Activated T-cell treated with anti-CD3 and anti-CD28 coated beads, Interleukin-2, amount 50 U/mL, for 24 hours (primary cell): ENCODE measurements at places on chromosomes 5 and 9.

- no peak overlapping the region for H3K27ac ChIP-seq
- H3K4me3 ChIP-seq: no peak overlapping the region
- H3K4me1 ChIP-seq: no peaks in the 10 kb centered on the region
- H3K27me3 ChIP-seq: no peaks in the 10 kb centered on the region
Measured at GRCh38 chr9:28661853-28662252, 1088.6 kb upstream of the C9orf72 start.

DNA sequence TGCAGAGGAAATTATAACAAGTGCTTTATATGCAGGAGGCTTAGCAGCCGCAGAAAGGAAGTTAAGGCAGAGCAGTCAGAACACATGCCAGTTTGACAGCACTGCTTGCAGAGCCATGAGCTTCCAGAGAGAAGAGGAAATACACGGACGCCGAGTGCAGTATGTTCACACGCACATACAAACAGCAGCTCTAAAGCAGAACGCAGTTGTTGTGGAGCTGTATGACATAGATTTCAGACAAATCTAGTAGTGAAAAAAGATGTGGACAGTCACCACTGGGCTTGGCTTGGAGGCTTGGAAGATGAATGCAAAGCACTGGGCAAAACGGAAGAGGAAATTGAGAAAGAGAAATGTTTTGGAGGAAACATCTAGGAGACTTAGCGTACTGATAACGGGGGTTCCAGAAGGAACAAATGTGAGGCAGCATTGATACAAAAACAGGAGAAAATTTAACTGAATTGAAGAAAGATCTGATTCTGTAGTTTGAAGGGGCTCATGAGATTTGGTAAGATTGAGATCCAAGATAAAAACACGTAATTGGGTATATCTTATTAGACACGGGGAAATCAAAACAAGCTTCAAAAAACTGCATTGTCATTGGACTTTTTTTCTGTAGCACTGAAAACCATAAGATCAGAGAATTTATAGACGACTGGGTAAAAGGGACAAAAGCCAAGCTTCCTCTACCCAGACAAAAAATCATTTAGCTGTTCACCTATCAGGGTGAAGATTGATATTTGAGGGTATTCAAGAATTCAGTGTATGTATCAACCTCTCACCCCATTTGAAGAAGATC lies 19.6 kb upstream of the ROPN1L start:
- peak overlapping the region; percentile 65 for H3K27ac ChIP-seq
- no peak overlapping the region for H3K4me3 ChIP-seq
- no peak for DNase-seq
- H3K36me3 ChIP-seq: peaks cover 98% of the 10 kb centered on the region
- H3K4me1 ChIP-seq: peaks cover 50% of the 10 kb centered on the region

- no peaks in the 10 kb centered on the region for H3K36me3 ChIP-seq
- H3K27me3 ChIP-seq: no peaks in the 10 kb centered on the region
Measured at GRCh38 chr9:61666310-61666709, 476.5 kb downstream of the SPATA31A7 start.

DNA sequence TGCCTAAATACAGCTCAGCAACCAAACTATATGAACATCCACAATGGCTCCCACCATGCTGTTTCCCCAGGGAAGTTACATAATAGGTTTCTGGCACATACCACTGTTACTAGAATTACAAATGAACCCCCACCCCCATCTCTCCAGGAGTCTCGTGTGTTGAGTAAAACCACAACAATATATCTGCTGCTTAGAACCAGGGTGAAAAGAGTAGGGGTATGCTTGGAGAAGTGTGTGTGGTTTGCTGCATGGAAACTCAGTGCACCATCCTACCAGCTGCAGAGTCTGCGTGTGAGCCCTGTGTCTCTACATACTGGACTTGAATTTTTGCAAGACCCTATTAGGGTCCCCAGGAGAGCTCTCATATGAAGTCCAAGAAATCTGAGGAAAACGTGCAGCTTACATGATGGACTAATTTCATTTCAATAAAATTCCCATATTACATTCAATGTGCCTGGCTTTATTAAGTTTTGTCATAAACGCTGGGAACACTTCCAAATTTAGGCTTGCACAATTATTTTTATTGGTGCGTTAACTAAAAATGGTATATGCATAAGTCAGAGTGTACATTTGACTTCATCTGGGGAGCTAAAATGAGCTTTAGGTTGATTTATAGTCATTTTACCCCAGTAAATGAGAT lies 104.5 kb upstream of the NFIB start:
- no peak for DNase-seq
- H3K27me3 ChIP-seq: no peaks in the 10 kb centered on the region
- H3K4me3 ChIP-seq: no peak overlapping the region
- H3K27ac ChIP-seq: no peak overlapping the region

GRCh38 chr5:173093606-173094005 lies 37.5 kb downstream of the CREBRF start:
- no peak for DNase-seq
- peaks cover 21% of the 10 kb centered on the region for H3K36me3 ChIP-seq
- H3K4me1 ChIP-seq: peaks cover 59% of the 10 kb centered on the region

DNA sequence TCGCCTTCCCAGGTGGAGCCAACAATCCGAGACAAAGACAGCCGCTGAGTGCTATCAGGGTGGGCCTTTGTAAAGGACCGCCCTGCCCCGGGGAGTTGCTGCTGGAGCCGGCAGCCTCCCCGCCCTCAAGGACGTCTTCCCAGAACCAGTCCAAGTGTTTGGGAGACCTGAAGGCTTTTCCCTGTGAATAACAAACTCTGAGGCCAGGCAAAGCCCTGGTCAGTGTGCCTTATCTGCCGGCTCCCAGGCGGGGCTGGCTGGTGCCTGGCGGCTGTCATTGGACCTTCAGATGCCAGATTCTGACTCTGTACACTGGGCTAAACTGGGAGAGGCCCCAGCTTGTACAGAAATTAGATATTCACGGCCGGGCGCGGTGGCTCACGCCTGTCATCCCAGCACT lies 2.1 kb downstream of the SLC9A3 start:
- no peaks in the 10 kb centered on the region for H3K36me3 ChIP-seq
- no peak for DNase-seq
- H3K4me3 ChIP-seq: no peak overlapping the region
- peaks cover 18% of the 10 kb centered on the region for H3K4me1 ChIP-seq

DNA sequence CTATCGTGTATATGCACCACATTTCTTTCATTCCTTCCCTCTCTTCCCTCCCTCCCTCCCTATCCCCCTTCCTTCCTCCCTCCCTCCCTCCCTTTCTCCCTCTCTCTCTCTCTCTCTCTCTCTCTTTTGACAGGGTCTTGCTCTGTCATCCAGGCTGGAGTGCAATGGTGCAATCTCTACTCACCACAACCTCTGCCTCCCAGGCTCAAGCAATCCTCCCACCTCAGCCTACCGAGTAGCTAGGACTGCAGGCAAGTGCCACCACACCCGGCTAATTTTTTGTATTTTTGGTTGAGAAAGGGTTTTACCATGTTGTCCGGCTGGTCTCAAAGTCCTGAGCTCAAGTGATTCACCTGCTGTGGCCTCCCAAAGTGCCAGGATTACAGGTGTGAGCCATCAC lies 1.1 kb upstream of the ANKS6 start:
- no peak overlapping the region for H3K27ac ChIP-seq
- H3K4me3 ChIP-seq: peak overlapping the region; percentile 15
- H3K27me3 ChIP-seq: peaks cover 5% of the 10 kb centered on the region
- DNase-seq: no peak
- H3K4me1 ChIP-seq: peaks cover 25% of the 10 kb centered on the region
- H3K36me3 ChIP-seq: peaks cover 1% of the 10 kb centered on the region

GRCh38 chr5:108148715-108149139 lies 233.2 kb downstream of the FBXL17 start:
- H3K27ac ChIP-seq: no peak overlapping the region
- DNase-seq: no peak
- no peaks in the 10 kb centered on the region for H3K27me3 ChIP-seq
- no peak overlapping the region for H3K4me3 ChIP-seq
- peaks cover 15% of the 10 kb centered on the region for H3K36me3 ChIP-seq

GRCh38 chr5:140225396-140225795 lies 50.4 kb downstream of the CYSTM1 start:
- no peak overlapping the region for H3K4me3 ChIP-seq
- no peak overlapping the region for H3K27ac ChIP-seq
- no peaks in the 10 kb centered on the region for H3K27me3 ChIP-seq
- H3K36me3 ChIP-seq: no peaks in the 10 kb centered on the region
- no peak for DNase-seq

DNA sequence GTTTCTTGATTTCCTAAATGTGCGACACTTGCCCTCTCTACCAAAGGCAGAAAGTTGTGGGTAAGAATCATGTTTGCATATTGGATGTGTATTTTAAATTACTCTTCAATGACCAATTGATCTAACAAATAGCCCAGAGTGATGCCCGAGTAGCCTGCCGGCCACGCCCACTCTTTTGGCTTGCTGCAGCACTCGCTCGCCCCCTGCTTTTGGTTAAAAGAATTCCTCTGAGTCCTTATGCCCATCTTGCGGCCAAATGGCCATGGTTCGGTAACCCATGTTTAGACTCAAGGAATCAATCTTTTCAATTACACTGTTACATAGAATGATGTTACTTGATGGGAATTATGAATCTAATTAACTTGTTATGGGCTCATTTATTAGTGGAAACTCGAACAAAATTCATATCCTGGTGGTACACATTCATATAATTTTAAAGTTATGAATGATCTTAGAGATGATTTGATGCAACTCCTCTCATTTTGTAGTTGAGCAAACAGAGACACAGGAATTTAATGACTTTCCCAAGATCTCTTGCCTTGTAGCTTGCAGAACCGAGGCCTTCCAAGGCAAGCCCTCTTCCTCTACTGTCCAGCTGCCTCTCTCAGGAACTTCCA lies 36.5 kb downstream of the PPIC start:
- DNase-seq: no peak
- H3K36me3 ChIP-seq: no peaks in the 10 kb centered on the region
- no peaks in the 10 kb centered on the region for H3K27me3 ChIP-seq
- no peak overlapping the region for H3K4me3 ChIP-seq
- H3K4me1 ChIP-seq: peaks cover 1% of the 10 kb centered on the region
- no peak overlapping the region for H3K27ac ChIP-seq

DNA sequence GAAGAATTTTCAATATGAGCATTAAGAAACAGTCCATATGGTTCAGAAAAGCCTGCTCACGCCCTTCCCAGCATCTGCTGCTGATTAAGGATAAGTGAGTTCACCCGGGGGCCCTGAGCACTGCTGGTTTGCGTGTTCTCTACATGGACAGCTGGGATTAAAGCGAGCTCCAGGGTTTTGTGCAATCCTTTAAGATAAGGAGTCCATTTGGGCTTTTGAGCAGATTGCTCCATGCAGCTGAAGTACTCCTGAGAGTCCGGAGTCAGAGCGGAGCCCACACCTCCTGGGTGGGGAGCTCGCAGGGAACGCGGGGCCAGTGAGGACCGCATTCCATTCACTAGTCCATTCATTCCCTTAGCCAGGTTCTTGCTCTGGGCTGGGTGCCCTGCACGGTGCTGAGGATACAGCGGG lies 149.3 kb upstream of the COL5A1 start:
- DNase-seq: no peak
- H3K27me3 ChIP-seq: peaks cover 18% of the 10 kb centered on the region
- H3K36me3 ChIP-seq: no peaks in the 10 kb centered on the region
- no peaks in the 10 kb centered on the region for H3K4me1 ChIP-seq

DNA sequence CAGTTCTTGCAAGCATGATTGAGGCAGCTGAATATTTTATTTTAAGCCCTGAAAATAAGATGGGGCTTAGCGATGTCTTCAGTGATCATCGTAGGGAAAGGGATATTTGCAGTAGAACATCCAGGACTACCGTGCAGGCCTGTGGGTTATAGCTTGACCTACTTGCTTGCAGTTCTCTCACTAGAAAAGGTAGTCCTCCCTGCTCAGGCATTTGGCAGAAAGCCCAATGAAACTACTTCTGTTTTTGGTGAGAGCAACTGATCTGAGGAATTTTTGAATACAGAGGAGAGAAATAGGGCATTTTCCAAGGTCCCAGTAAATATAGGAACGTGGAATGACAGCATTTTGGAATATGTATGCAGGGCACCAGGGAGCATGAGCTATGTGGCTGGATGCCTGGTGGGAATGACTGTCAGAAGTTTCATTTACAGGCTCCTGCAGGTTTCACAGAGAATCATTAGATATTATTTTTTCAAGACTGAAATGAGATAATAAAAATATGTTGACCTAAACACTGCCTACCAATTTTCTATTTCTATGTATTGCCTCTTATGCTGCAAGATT lies 417.9 kb upstream of the ACTBL2 start:
- H3K4me1 ChIP-seq: no peaks in the 10 kb centered on the region
- H3K27ac ChIP-seq: no peak overlapping the region
- no peaks in the 10 kb centered on the region for H3K36me3 ChIP-seq

- H3K36me3 ChIP-seq: no peaks in the 10 kb centered on the region
- H3K4me1 ChIP-seq: peaks cover 3% of the 10 kb centered on the region
- H3K27me3 ChIP-seq: no peaks in the 10 kb centered on the region
- no peak overlapping the region for H3K27ac ChIP-seq
Measured at GRCh38 chr9:105144841-105145240, 99.6 kb upstream of the SLC44A1 start.

- H3K4me1 ChIP-seq: peaks cover 35% of the 10 kb centered on the region
- DNase-seq: no peak
- H3K27me3 ChIP-seq: no peaks in the 10 kb centered on the region
- no peak overlapping the region for H3K4me3 ChIP-seq
Measured at GRCh38 chr9:4221931-4222330, 77.9 kb downstream of the GLIS3 start.

- DNase-seq: no peak
- peaks cover 30% of the 10 kb centered on the region for H3K4me1 ChIP-seq
- H3K27ac ChIP-seq: no peak overlapping the region
- no peaks in the 10 kb centered on the region for H3K36me3 ChIP-seq
- no peak overlapping the region for H3K4me3 ChIP-seq
- peaks cover 60% of the 10 kb centered on the region for H3K27me3 ChIP-seq
Measured at GRCh38 chr5:72134226-72134899, 27.1 kb downstream of the MAP1B start.

- no peaks in the 10 kb centered on the region for H3K36me3 ChIP-seq
- no peaks in the 10 kb centered on the region for H3K4me1 ChIP-seq
- H3K4me3 ChIP-seq: no peak overlapping the region
- no peaks in the 10 kb centered on the region for H3K27me3 ChIP-seq
- no peak for DNase-seq
Measured at GRCh38 chr9:81479573-81479972, 209.8 kb downstream of the TLE1 start.

DNA sequence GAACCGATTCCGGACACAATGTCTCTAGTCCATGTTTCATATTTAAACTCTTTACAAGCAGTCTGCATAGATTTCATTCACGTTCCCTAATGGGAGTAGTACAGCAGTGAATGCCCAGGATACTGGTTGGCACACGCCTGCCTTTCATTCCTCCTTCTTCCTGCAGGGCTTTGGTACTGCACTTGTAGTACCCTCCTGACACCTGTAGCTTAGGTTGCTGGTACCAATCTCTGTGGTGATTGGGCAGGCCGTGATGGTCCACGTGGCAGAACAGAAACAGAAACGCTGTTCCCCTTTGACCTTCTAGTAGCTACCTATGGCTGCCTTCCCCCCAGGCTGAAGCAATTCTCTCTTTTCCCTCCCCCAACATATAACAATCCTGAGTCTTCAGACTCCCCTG lies 107.3 kb upstream of the MEGF10 start:
- no peaks in the 10 kb centered on the region for H3K4me1 ChIP-seq
- DNase-seq: no peak
- no peak overlapping the region for H3K27ac ChIP-seq
- H3K36me3 ChIP-seq: no peaks in the 10 kb centered on the region
- H3K4me3 ChIP-seq: no peak overlapping the region
